ENCODE measurements at places on chromosomes 11 and 22.

DNA sequence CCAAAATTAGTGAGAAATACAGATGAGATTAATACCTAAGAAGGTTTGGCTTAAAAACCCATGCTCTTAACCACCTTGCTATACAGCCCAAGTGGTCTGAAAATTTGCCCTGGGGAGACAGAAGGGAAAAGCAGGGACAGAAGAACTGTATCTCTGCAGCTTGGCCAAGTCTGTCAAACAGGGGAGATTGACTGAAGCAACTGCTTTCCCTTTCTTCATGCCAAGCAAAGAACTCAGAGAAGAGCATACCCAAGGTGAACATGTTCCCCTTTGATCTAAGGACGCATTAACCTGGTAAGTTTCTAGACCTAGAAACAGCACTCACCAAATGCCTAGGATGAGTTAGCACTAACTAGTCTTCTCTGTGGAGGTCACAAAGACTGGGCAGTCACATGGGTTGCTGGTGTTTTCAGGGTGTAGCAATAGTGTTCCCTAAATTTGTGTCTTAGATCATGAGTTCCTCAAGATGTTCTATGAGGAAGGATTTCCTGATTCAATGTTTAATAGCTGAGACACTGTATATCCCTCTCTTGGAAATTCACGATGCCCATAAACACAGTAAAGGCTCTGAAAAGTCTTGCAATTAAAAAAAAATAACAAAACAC is 75.6 kb upstream of the GRAMD1B start:
- DNase-seq, result no peak

DNA sequence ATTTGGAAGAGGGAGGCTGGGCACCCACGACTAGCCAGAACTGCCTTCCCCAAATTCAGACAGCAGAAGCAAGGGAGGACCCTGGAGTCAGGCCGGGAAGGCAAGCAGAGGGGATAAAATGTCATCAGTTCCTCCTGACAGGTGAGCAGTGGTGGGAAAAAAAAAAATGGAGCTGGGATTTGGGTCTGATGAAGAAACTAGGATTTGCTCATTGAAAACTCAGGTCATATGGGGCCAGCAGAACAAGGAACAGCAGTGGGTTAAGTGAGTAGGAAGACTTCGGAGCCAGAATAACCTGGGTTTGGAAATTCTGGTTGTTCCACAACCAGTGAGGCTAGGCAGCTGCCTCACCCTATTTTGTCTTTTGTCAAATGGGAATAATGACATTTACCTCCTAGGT is 28.9 kb upstream of the DRD2 start:
- DNase-seq, result no peak

DNA sequence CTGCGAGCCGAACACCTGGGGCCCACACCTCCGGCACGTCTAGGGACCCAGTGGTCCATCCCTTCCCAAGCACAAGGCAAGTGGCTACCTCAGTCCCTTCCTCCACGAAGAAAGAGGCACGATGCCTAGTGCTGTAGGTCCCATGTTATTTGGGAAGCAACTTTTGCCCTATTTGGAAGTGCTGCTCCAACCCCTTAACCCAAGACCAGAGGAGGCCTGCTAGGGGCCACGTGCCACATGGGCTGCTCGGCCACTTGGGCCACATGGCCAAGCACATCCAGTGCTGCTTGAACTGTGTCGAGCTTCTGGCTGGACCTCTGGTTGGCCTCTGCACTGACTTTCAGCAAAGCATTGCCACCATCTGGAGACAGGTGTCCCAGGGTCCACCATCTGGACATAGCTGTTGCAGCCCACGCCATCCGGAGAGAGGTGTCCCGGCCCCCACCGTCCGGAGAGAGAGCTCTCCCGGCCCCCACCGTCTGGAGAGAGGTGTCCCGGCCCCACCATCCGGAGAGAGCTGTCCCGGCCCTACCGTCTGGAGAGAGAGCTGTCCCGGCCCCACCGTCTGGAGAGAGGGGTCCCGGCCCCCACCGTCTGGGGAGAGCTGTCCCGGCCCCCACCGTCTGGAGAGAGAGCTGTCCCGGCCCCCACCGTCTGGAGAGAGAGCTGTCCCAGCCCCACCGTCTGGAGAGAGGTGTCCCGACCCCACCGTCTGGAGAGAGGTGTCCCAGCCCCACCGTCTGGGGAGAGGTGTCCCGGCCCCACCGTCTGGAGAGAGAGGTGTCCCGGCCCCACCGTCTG is 6.5 kb upstream of the B4GALNT4 start:
- DNase-seq, result no peak

DNA sequence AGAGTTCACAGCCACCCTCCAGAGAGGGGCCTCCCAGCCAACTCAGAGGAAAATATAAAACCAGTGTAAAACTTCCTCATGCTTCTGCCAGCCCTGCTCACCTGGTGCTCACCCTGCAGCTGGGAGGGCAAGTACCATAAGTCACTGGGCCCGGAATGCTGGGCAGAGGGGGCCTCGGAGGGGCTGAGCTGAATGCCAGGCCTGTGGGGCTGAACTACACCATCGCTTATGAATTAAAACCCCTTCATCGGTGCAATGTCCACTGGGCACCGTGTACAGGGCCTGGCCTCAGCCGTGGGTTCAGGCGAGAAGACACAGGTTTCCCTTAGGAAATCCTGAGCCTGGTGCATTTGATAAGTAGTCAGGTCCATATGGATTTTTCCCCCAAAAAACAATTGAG is 828.6 kb downstream of the TBC1D22A start:
- DNase-seq, result no peak

DNA sequence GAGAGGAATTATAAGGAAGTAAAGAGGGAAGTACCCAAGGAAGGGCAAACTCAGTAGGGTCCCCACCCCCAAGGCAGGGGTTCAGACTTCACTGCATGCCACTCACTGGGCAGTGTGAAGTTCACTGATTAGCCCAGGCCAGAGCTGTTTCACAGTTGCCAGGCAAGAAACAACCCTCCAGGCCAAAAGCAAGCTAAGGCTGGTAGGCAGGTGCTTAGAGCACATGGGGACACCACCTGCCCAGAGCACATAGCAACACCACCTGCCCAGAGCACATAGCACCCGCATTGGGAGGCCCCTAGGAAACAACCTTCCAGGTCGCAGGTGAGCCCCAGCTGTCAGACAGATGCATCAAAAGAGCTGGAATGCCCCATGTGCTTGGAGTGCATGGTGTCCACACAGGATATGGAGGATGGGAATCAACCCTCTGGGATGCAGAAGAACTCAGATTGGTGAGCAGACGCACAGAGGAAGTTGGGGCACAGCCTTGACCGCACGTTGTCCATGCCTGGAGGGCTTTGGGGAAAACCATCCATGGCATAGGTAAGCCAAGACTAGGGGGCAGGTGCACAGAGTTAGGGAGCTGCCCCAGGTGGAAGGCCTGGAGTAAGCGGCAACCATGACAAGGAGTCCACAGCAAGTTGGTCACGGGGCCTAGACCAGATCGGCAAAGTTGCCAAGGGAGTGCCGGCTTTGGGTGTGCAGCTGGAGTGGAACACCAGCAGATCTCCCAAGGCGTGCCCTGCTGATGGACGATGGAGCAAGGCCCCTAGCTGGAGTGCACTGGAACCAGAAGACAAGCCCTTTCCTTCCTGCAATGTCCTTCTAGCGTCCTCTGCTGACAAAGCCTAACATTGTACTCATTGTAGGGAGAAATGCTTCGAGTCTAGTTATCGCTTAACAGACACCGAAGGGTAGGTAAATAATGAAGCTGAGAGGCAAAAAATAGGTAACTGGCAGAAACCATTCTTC is 7.8 kb upstream of the TMEM216 start:
- DNase-seq, result no peak

- DNase-seq, result no peak
Observed at GRCh38 chr11:36109590-36109849, 165.7 kb downstream of the LDLRAD3 start.

GRCh38 chr22:17774206-17774925 is at the start of gene BID:
Gene BID, minus strand, starts transcription at chr22:17774469. Its CDS starts 24,353 bp downstream, at chr22:17750116.
- no peak for DNase-seq

DNA sequence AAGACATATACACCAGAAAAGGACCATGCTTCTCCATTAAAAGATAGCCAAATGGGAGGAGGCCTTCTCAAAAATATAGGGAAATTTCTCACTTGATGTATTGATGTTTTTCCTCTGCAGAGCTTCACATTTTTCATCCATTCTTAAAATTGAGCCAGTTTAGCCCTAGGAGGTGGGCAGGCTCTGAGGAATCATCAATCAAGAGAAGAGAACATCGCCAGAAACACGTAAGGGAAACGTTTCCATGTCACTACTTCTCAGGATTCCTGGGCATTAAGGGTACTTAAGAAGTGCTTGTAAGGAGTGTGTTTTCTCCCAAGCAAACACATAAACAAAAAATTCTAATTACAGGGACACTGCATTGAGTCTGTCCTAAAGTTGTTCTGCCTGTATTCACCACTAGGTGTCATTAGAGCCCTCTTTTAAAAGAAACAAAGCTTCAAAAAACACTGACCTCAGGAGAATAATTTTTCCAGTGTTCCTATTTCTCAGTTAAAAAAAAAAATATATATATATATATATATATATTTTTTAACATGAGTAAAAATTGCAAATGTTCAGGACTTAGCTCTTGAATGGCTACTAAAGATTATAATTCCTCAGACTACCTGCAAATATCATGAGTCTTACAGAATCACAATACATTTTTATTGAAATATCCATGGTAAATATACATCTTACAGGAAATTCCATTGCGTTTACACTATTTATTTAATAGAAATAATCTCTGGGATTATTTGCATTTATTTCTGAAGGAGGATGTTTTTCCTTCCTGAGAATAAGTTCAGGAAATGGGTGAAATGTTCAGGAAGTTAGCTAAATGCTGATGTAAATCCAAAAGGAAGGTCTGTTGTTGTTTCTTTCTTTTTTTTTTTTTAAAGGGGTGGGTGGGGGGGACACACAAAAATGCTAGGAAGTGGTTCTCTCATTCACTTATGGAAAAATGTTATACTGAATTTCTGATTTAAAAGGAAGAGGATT is 16.0 kb downstream of the FZD4 start:
- DNase-seq, result no peak

GRCh38 chr11:5004424-5005274 is 10.0 kb downstream of the OR51L1 start:
- no peak for DNase-seq

DNA sequence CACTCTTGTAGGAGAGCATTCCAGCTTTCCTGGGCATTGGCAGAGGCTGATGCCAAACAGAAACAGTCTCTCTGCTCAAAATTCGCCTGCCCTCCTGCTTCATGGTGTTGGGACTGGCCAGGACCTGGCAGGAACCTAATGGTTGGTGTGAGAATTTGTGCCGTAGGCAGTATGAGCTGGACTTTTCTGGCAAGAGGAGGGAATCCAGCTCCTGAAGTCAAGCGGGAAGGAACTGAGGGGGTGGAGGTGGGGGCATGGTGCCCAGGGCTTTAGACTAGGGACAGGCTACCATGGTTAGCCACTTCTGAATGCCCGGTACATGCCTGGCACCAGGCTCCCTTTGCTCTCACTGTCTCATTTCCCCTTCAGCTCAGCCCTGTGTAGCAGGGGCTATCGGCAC is 6.9 kb upstream of the TOMM22 start:
- no peak for DNase-seq

DNA sequence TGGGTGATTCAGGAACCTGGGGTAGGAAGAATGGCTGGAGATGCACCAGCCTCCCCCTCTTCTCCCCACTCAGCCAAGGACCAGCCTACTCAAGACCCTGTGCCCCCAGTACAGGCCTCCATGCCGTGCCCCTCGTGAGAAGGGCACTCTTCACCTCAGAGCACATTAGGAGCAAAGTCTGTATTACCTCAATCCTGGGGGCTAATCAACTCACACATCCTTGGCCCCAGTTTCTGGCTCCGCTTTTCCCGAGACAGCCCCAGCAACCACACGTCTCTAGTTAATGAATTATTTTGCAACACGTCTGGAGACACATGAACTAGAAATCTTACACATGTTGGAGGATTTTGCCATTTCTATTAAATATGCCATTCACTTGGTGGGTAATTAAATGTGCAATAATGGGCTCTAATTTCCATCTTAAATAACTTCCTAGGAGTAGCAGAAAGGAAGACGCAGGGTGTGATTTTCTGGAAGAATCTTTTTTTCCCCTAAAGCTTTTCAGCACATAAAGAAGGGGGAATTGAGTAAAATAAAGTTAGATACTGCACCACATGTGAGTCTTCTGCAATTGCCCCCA is 63.0 kb downstream of the TMPRSS5 start:
- DNase-seq, result no peak

Data from cerebellar nuclear complex (tissue), 1 donor.